ENCODE measurements at places on chromosomes 2 and 18.

DNA sequence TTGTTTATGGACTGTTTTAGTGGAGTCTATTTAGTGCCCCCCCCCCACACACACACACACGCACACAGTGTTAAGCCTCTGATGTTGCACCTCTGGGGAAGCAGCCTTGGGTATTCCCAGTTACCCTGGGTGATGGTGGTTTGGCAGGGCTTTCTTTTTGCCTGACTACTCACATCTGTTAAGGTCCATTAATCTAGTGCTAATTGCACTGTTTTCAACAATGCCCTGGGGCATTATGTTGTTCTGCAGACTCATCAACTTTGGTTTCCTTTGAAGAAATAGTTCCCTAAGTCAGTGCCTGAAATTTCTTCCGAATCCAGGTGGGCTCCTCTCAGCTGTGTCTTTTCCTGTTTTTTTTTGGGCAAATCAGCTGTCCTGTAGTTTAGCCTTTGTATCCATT lies 34.7 kb downstream of the SPOPL start:
- no peak for DNase-seq

GRCh38 chr2:179532863-179533278 lies 268.2 kb upstream of the SESTD1 start:
- no peak for DNase-seq

- no peak for DNase-seq
These were observed 129.2 kb downstream of the ETAA1 start for GRCh38 chr2:67526283-67526682.

DNA sequence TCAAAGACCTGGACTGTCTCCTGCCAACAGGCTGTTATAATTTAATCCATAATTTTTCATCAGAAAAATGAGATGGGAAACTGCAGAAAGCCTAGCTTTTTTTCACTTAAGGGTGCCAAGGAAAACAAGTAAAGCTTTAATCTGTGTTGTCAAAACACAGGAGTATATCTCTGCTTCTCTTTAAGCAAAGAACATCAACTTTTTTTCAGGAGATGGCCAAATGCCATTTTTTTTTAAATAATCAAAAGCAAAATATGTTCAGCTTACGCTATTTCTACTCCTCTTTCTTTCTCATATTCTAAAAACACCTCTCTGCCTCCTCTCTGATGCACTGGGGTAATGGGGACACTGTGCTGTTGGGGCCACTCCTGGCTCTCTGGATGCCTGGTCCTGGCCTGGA lies 73.1 kb upstream of the NXPH2 start:
- no peak for DNase-seq

DNA sequence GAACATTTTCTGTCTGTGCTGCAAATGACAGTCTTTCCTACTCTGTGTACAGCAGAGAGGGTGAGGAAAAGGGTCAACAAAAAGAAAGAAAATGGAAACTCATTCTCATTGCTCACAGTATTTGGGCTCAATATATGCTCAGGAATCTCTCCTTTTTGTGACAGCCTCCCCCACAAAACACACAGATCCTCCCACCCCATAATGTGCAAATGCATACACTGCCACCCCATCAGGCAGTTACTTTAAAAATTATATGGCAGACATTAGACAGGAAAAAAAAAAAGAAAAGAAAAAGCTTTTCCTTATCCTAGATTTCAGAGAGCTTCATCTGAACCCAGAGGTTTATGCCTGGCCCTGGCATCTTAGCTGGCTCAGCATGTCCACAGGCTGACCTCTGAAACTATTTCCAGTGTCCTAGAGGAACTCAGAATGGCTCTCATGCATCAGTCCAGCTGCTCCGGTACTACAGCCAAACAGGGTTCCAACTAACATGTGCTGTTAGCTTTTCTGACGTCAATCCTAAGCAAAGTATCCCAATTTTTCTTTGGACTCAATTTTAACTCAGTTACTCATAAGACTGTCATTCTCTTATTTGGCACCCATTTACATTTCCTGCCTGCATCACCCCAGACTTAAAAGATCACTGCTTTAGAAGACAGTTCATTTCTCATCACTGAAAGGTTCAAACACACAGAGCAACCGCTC lies 105.9 kb downstream of the RBMS1 start:
- no peak for DNase-seq

DNA sequence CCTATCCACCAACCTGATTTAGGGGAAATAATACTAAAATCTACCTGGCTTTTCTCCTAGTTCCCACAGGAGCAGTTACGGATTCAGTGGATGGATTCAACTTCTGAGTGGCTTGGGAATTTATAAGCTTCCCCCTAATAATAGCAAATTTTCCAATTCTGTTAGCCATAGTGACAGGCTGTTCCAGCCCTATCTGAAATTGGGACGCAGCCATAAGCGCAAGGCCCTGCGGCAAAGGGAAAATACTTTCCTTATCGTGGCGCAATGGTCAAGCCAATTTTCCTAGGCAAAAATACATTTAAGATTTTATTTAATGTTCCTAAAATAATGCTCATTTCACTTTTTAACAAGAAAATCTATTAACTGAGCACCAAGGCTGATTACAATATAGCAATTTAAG lies 49.7 kb downstream of the CDH2 start:
- no peak for DNase-seq

- peak; percentile 3 for DNase-seq
These were observed 121.5 kb upstream of the CREB1 start for GRCh38 chr2:207408086-207408794.

GRCh38 chr2:67214585-67215185 lies 182.4 kb upstream of the ETAA1 start:
- no peak for DNase-seq

DNA sequence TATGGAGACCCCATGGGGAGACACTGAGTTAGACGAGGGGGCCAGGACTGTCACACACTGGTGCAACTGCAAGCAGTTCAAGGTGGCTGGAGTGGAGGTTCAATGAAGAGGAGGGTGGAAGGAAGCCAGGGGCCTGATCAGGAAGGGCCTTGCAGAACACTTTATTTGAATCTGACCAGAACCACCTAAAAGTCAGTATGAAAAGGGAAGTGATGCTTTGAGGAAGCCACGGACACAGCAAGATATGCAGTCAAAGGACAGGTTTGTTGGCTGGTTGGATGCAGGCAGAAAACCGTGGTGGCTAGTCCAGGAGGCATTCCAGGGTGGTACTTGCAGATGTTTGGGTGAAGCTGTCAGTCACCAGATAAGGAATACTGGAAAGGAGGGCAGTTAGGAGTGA lies 3.5 kb upstream of the FAM124B start:
- no peak for DNase-seq

DNA sequence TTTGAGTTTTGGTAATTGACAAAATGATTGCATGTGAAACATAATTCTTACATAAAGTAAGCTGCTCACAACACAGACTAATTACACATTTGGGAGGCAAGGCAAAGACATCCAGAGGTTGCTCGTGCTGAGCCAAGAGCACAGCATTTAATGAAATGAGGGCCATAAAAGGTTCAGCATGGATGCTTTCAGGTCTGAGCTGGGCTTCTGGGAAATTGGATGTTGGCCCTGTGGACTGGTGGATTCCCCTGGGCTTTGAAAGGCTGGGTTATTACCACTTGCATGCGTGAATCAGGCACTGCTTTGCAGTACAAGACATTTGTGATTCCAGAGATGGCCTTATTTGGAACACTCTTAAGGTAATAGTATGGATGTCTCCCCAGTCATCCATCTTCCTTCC lies 533.5 kb upstream of the NRP2 start:
- DNase-seq, result no peak

DNA sequence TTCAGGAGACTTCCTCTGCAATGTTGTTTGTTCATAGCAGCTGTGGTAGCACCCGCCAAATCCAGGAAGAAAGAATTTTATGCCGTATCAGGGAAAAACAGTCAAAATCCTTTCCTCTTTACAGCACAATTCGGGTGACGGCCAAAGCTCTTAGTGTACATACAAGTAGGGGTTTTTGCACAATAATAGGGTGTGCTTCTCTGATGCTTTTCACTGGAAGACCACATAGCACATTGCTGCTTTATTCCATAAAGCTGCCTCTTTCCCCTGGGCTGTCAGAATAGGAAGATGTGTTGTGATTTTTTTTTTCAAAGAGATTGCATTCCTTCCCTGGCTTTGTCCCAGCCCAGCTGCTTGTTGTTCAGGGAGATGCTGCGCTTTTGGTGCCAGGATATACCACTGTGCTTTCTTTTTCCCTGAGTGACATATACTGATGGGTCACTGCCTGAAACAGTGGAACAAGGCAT lies 27.2 kb upstream of the LANCL1 start:
- no peak for DNase-seq

- DNase-seq, result no peak
These were observed 66.2 kb downstream of the TRAPPC8 start for GRCh38 chr18:31876707-31877106.

- DNase-seq, result no peak
These were observed 127.0 kb downstream of the GAREM1 start for GRCh38 chr18:32343634-32344033.

- no peak for DNase-seq
These were observed 457.8 kb upstream of the MEX3C start for GRCh38 chr18:51655327-51655698.

DNA sequence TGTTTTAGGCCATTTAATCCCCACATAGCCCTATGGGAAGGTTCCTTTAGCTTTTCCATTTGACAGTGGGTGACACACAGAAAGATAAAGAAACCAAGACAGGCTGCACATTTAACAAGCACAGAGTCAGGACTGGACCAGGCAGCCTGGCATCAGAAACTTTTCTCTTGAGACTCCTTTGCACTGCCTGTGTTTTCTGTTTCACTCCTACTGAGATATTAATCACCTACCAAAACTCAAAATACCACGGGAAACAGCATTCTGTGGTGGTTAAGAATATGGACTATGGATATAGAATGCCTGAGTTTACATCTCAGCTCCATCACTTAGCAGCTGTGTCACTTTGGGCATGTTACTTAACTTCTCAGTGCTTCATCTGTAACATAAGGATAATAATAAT lies 73.3 kb downstream of the CTAGE1 start:
- DNase-seq, result no peak

- DNase-seq, result no peak
These were observed 71.1 kb downstream of the ZDBF2 start for GRCh38 chr2:206345606-206346005.

- DNase-seq, result no peak
These were observed 99.6 kb downstream of the DPP4 start for GRCh38 chr2:161974461-161974860.

DNA sequence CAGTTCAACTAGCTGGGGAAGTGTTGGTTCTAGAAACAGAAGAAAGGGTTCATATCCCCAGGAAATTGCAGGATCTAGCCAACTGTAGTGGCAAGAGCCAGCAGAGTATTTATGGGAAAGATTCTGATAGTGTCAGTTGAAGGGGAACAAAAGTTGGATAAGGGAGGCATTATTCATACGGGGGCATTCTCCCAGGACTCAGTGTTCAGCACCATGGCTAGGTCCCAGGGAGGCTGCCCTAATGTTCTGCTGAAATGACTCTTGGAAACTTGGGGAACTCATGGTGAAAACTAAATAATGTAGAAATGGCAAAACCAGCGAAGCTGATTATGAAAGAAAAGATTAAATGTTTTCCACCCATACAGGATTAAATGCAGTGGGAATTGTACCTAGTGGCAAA lies 543.7 kb downstream of the TRIB2 start:
- DNase-seq, result no peak

GRCh38 chr2:111178730-111179405 lies 58.2 kb downstream of the BCL2L11 start:
- DNase-seq, result no peak

GRCh38 chr2:45776160-45776955 lies 124.9 kb downstream of the PRKCE start:
- no peak for DNase-seq

DNA sequence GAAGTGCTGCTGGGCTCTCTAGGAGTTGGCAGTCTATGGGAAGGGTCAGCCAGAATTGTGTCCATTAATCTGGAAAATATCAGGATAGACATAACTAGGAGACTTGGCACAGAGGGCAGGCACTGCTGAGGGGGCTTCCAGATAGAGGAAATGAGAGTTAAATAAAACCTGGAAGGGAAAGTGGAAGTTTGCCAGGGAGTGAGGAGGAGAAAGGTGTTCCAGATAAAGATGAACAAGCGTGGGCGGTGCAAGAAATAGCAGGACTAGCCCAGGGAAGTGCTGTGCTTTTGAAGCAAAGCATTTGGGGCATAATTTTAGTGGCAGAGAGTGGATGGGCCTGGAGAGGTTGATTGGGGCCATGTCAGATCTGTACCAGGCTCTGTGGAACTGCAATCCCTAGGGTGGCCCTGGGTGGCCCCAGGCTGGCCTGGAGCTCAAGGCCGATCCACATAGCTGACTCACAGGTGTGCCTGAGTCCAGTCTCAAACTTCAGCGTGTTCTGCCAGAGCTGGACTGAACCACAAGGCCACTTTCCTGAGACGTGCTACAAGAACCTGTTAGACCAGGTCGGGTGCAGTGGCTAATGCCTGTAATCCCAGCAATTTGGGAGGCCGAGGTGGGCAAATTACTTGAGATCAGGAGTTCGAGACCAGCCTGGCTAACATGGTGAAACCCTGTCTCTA lies 26.9 kb downstream of the GALM start:
- DNase-seq, result no peak

GRCh38 chr2:54429811-54430551 lies 26.1 kb upstream of the SPTBN1 start:
- DNase-seq, result peak; percentile 9

DNA sequence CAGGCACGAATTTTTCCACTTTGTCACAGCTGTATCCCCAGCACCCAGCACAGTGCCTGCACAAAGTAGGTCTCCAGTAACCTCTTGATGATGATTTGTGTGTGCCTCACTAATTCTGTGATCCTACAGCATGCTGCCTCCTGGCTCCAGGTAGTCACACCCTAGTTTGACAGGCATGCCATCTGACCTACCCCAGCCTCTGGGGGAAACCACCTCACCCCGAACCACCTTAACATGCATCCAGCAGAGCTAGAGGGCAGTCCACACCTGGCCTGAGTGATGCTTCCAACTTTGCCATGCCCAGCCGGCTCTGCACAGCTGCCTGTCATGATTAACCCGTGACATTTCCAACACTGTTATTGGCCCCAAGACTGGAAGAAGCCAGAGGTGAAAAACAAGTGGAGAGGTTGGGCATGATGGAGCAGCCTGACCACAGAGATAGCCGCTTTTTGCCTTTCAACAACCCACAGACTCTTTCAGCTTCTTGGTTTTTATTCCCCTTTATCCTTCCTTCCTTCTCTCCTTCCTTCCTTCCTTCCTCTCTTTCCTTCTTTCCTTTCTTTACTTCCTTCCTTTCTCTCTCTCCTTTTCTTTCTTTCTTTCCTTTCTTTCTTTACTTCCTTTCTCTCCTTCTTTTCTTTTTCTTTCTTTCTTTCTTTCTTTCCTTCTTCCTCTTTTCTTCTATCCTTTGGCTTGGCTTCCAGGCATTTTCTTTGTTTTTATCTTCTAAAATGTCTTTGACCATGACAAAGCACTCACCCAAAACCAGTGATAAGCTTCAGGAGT lies 294.4 kb upstream of the SIX2 start:
- peak; percentile 11 for DNase-seq

All from NAMALWA (cell line).